ENCODE measurements at places on chromosomes 4 and X.

GRCh38 chr4:22174640-22175039 is 226.1 kb upstream of the KCNIP4 start:
- no peak for DNase-seq

- no peak for DNase-seq
Measured at GRCh38 chrX:83185010-83185409, 323.1 kb upstream of the POU3F4 start.

- peak; percentile 77 for DNase-seq
Measured at GRCh38 chrX:13658602-13659001, 5.7 kb downstream of the TCEANC start.

- DNase-seq = no peak
Measured at GRCh38 chr4:17027495-17027894, 129.1 kb upstream of the LDB2 start.

DNA sequence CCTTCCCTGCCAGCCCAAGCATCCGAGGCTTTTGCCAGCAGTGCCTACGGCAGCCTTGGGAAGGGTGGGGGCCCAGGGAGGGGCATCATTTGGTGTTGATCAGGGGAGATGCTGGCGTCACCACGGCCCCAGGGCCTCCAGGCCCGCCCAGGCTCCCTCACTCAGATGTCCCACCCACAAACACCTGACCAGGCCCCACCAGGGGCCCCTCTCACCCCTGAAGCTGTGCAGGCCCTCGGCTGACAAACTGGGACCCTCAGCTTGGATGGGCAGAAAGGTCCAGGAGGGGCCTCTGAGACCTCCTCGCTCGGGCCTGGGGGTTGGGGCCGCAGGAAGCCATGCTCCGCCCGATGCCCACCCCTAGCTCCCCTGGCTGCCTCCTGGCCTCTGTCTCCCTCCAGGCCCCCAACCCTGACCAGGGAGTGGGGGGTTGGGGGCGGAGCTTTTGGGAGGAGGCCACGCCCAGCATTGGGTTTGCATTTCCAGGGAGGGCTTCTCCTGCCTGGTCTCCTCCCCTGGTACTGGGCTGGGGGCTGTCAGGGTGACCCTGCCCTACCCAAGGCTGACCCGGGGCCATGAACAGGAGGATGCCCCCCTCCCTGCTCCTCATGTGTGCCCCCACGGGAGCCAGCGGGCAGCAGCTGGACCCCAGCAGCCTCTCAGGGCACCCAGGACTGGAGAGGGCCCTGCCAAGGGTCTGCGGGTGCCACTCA is 33.4 kb upstream of the SPON2 start:
- DNase-seq = no peak

- DNase-seq = no peak
Measured at GRCh38 chr4:83771113-83771705, 235.3 kb downstream of the GPAT3 start.

GRCh38 chr4:101102114-101102742 is 245.1 kb downstream of the PPP3CA start:
- no peak for DNase-seq

GRCh38 chrX:15492469-15492868 is 664 bp downstream of the PIR start:
- no peak for DNase-seq

GRCh38 chr4:126344472-126344871 is 1029.7 kb downstream of the FAT4 start:
- no peak for DNase-seq

DNA sequence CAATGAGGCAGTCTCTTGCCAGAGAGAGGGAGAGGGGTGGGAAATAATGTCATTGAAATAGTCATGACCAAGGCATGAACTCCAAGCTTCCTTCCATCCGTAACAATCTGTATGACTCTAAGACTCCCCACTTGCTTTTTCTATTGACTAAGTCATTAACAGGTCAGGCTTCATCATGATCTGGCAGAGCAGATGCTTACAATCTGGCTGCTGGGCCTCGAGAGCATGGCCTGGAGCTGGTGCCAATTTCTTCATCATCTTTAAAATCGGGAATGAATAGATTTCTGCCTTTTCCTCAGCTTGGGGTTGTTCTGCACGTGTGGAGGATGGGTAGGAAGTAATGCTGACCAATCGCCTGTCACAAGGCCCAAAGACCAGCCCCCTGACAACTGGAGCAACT is 280.6 kb upstream of the CLNK start:
- DNase-seq = no peak

DNA sequence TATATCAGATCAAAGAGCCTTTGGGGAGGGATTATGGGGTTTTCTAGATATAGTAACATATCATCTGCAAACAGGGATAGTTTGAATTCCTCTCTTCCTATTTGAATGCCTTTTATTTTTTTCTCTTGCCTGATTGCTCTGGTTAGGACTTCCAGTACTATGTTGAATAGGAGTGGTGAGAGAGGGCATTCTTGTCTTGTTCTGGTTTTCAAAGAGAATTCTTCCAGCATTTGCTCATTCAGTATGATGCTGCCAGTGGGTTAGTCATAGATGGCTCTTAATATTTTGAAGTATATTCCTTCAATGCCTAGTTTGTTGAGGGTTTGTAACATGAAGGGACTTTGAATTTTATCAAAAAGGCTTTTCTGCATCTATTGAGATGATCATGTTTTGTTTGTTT is 25.6 kb upstream of the ABCB7 start:
- no peak for DNase-seq

GRCh38 chrX:154511761-154512160 is 4.3 kb downstream of the FAM3A start:
- no peak for DNase-seq

DNA sequence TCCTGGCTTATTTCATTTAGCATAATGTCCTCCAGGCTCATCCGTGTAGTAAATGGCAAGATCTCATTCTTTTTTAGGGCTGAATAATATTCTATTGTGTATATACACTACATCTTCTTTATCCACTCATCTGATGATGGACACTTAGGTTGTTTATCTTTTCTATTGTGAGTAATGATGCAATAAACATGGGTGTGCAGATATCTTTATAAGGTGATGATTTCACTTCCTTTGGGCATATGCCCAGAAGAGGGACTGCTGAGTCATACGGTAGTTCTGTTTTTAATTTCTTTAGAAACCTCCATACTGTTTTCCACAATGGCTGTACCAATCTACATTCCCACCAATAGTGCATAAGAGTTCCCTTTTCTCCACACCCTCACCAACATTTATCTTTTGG is 317.6 kb upstream of the CNKSR2 start:
- no peak for DNase-seq

GRCh38 chr4:126733301-126733700 is 899.5 kb upstream of the INTU start:
- no peak for DNase-seq

DNA sequence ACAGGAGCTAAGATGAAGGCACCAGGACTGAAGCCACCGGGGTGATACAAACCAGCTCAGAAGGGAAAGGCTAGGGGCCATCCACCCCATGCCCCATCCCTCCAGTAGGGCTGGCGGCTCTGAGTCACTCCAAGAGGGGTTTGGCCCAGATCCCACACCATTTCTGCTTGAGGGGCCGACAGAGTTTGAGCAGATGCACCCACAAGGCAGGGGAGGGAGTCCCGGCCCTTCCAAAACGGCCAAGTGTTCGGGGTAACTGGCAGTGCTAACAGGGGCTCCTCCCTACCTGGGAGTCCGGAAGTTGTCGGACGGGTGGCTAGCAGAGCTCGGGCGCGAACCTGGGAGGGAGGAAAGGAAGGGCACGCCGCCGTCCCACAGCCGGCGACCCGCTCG is 412 bp downstream of the SLC10A3 start:
- peak; percentile 38 for DNase-seq

Data from CD4-positive, alpha-beta T cell treated with Interleukin-4 for 1 hour (primary cell).